ENCODE measurements at places on chromosomes 4 and X.

GRCh38 chr4:105543881-105544280 is 8.5 kb upstream of the ARHGEF38 start:
- no peak for DNase-seq

DNA sequence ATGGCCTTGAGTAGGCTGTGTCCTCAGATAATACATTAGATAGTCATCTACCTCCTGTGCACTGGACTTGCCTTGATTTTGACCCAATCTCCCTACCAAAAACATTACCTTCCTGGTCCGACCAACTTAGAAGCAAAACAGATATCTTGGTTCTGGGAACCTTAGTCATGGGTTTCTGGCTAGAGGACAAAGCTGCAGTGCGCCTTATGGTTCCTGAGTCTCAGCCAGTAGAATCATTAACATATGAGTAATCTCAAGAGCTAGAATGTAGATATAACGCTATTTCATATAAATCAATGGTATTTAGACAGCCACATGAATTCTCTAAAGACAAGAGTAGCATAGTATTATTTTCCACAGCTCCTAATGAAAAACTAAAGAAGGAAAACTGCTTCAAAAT is 83.1 kb downstream of the GRIA3 start:
- DNase-seq: no peak

- DNase-seq: no peak
These were observed 7.7 kb downstream of the GPR173 start for GRCh38 chrX:53056292-53056691.

- no peak for DNase-seq
These were observed 88.1 kb upstream of the TSPAN5 start for GRCh38 chr4:98746530-98746929.

DNA sequence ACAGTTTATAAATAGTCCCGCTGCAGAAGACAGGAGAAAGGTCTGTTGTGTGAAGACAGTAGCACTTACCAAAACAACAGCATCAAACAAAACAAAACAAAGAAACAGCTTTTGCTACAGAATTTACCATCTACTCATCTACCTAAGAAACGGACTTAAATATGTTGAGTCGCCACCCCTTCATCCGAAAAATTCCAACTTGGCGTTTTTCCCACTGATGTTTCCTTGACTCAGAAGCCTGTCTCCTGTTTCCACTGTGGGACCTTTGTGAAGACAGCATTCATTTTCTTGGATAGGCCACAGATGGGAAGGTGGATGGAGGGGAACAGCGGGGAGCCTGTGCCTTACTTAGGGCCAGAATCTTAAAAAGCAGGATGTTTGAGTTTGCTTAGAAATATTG is 1.3 kb upstream of the ITM2A start:
- no peak for DNase-seq

GRCh38 chr4:112119353-112119783 is 25.9 kb upstream of the FAM241A start:
- no peak for DNase-seq

GRCh38 chrX:18714910-18715309 is 7.5 kb downstream of the PPEF1 start:
- no peak for DNase-seq

- no peak for DNase-seq
These were observed 14.3 kb upstream of the IL21 start for GRCh38 chr4:122635205-122635604.

DNA sequence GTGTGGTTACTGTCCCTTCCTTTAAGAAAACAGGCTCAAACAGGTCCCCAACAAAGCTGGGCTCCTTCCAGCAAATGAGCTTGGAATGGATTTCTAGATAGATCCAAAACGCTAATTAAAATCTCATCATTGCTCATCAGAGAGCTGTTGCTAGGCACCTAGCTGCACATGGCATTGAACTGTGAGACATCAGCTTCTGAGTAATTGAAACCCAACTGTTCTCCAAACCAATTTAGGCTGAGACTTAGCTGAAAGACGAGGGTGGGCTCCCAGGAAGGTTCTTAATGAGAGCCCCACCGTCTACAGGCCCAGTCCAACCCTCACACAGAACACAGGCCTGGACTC is 59.1 kb downstream of the FAM184B start:
- no peak for DNase-seq

- DNase-seq: no peak
These were observed 133.3 kb upstream of the PRPS2 start for GRCh38 chrX:12657881-12658280.

DNA sequence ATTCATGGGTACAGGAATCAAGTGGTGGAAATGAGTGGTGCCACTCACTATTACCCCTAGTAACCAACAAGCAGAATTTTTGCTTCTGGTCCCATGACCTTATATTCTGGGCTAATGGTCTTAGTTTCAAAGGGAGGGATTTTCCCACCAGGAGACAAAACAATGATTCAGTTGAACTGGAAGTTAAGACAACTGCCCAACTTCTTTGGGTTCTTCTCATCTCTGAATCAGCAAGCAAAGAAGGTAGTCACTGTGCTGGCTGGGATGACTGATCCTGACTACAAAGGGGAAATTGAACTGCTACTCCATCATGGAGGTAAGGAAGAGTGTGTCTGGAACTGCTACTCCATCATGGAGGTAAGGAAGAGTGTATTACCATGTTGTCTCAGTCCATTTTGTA is 87.2 kb downstream of the IL13RA2 start:
- no peak for DNase-seq

GRCh38 chrX:17472424-17472823 is 97.4 kb downstream of the NHS start:
- DNase-seq: no peak

DNA sequence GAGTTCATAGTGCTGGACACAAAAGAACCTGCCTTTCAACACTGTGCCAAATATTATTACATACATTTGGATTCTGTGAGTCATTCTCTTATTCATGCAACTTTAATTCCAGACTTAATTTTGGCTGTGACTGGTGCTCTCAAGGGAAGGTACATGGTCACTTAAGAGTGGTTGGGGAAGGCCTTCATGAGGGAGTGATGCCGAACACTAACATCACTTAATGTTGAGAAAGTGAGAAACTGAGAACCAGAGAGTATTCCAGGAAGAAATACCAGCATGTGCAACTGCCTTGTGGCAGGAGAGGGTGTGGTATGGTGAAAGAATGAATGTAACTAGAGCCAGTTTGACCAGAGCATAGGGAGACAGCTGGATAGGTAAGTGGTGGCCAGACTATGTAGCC is 41.5 kb upstream of the FHDC1 start:
- DNase-seq: no peak

DNA sequence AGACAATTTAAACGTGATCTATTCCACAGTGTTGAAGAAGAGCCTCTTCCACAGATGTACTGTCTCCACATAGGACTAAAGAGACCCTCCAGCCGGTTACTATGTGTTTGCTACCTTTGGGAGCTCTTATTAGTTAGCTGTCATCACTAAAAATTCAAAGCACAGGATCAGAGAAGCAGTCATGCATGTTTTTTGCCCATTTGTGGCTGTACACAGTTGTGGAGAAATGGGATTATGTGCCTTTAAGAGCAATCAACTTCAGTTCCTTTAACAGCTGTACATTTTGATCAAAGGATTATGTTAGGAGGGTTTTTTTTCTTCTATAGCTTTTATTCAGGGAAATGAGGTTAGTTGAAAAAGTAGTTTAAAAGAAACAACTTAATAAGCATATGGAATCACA is 149.0 kb upstream of the SPOCK3 start:
- no peak for DNase-seq

- no peak for DNase-seq
These were observed 38.1 kb downstream of the ABLIM2 start for GRCh38 chr4:8120501-8120900.

DNA sequence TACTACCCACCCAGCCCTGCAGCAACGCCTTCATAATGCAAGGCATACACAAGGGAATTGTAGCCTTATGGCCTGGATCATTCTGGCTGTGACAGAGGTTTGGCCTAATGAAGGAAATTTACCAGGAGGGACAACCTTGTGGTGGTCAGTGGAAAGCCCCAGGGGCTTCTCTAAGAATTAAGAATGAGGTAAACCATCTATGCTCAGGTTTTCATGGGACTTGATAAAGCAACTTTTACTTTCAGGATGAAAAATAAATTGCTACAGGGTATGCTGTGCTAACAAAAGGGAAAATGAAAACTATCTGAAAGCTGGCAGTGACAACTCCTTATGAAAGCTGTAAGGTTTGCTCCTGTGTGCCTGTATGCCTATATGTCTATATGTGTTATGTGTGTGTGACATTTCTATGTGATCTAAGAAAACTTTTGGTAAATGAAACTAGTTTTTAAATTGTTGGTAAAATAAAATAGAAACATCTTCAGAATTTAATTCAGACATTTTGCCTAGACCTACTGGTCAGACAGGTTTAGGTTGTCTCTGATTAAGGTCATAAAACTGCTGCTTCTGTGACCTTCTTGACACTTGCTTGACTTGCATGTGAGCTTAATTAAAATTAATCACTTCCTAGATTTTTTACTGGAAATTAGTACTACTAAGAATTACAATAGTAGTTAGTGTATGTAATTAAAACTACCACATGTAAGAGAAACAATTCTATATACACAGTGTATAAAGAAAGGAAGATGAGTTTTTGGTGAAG is 19.9 kb upstream of the TXK start:
- DNase-seq: no peak

GRCh38 chr4:156475322-156475721 is 496.3 kb downstream of the PDGFC start:
- peak; percentile 16 for DNase-seq

GRCh38 chr4:124685851-124686250 is 26.7 kb downstream of the ANKRD50 start:
- peak; percentile 29 for DNase-seq

DNA sequence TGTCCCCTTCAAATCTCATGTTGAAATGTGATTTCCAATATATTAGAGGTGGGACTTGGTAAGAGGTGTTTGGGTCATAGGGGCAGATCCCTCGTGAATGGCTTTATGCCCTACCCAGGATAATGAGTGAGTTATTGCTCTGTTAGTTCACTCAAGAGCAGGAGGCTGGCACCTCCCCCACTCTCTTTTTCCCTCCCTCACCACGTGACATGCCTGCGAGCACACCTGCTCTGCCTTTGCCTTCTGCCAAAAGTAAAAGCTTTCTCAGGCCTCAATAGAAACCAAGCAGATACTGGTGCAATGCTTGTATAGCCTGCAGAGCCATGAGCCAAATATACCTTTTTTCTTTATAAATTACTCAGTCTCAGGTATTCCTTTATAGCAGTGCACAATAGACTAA is 286.3 kb upstream of the UGT8 start:
- no peak for DNase-seq

- no peak for DNase-seq
These were observed 173.0 kb downstream of the RBM46 start for GRCh38 chr4:154954117-154954516.

DNA sequence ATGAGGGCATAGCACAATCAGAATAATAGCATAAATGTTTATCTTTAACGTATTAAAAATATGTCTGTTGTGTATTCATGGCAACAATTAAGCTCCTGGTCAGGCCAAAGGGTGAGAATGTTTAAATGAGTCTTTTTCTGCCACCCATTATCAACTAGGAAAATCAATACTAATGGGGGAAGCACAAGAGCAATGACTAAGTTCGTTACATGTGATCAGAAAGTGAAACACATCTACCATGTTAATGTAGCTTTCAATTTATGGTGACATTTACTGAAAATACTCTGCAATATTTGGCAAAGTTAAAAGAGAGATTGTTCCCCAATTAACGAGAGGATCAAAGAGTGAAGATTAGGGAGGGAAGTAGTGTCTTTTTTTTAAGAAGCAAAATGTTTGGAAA is 143.7 kb downstream of the NAA11 start:
- DNase-seq: no peak

- no peak for DNase-seq
These were observed 6.5 kb upstream of the USP46 start for GRCh38 chr4:52665592-52665991.

- no peak for DNase-seq
These were observed 145.4 kb upstream of the MED14 start for GRCh38 chrX:40880712-40881111.

DNA sequence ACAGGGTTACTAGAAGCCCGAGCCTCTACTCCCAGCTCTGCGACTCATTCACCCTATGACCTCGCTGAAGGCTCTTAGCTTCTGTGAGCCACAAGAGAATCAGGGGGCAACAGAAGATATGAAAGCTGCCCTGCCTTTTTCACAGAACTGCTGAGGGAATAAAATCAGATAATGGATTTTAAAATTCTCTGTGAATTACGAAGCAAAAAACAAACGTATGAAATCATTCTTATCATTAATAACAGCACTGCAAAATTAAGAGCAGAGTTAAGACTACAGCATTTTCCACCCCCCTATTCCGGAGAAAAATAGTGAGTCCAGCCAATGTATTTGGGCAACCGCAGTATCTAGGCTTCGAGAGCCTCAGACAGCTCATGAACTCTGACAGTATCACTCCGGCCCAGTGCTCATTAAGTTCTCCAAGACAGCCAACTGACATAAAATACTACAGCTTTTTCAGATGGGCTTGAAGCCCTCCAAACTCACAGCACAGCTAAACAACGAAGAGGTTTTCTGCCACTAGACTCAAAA is 33.4 kb downstream of the AFAP1 start:
- DNase-seq: no peak

DNA sequence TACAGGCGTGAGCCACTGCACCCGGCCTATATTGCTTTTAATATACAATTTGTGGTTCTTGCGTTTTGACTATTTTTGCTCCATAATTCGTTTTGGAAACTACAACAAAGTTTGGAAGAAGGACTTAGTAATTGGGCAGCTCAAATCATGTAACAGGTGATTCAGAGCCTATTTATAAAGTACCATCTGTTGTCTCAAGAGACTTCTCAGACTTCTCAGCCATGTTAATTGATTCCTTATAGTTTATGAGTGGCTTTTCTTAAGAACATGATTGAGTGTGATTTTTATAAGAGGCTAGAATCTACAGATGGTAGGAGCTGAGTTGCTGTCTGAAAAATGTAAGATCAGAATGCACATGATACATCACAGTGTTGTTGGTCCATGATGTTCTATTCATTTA is 240.2 kb downstream of the ADGRL3 start:
- DNase-seq: no peak

GRCh38 chrX:106201502-106202178 is 33.5 kb downstream of the PWWP3B start:
- no peak for DNase-seq

- peak; percentile 96 for DNase-seq
These were observed 56.2 kb upstream of the TADA2B start for GRCh38 chr4:6986781-6987587.

GRCh38 chrX:149871940-149872339 is 9.0 kb upstream of the MAGEA8 start:
- no peak for DNase-seq

DNA sequence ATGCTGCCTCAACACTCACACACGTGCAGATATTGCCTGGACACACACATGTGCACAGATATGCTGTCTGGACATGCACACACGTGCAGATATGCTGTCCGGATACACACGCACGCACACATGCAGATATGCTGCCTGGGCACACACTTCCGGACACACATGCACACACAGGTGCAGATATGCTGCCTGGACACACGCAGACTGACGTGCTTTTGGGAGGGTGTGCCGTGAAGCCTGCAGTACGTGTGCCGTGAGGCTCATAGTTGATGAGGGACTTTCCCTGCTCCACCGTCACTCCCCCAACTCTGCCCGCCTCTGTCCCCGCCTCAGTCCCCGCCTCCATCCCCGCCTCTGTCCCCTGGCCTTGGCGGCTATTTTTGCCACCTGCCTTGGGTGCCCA is 14.7 kb downstream of the FGFRL1 start:
- DNase-seq: no peak

Data from globus pallidus (tissue), 1 donor.